Psoas muscle (tissue), 8 donors: ENCODE measurements at places on chromosomes 3 and 15. TPM values are rescaled to one million over a fixed set of nuclear protein-coding genes. Genes with fewer than 3 reads are reported as not detected.

The GOLGA6D gene
- not detected for total RNA-seq

The SLC9C1 gene
- total RNA-seq = 0.22 TPM

The RTP4 gene
- total RNA-seq = 0.23 TPM

The AAGAB gene
- total RNA-seq = 46.1 TPM

The TMEM158 gene
- 1.6 TPM for total RNA-seq

The TGM5 gene
- total RNA-seq = 0.78 TPM

The TNIK gene
- total RNA-seq = 32.4 TPM

The TMEM108 gene
- 5.2 TPM for total RNA-seq

The USP50 gene
- total RNA-seq = not detected

The NR2E3 gene
- total RNA-seq = not detected

The NGLY1 gene
- total RNA-seq = 37.5 TPM

The SLC28A1 gene
- total RNA-seq = 0.49 TPM

The KNG1 gene
- 0.26 TPM for total RNA-seq

GRCh38 chr3:6228958-6229683 is 631.8 kb upstream of the GRM7 start:
- no peak for DNase-seq

- no peak for DNase-seq
Measured at GRCh38 chr3:170863816-170864215, 6.2 kb downstream of the RPL22L1 start.

DNA sequence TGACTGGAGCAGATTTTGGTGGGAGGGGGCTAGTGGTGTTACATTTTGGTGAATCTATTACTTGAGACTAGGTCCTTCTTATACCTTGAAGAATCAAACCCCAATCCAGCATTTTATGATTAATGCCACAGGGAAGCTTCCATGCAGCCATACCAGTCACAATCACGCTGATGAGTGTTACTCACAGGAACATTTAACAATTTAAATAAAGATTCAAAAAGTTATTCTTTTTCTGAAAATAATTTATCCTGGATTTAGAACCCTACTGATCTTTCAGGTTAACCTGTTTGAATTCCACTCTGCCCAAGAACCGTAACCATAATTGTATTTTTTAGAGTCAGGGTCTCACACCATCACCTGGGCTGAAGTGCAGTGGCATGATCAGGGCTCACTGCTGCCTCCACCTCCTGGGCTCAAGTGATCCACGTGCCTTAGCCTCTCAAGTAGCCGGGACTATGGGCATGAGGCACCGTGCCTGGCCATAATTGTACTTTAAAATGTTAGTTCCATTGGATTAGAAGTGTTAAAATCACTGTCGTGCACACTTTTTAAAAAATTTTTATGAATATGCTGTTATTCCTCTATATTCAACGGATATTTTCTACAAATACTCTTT is 929 bp upstream of the MTMR10 start:
- no peak for DNase-seq

GRCh38 chr3:23607184-23607847 is 198.4 kb upstream of the UBE2E1 start:
- no peak for DNase-seq

DNA sequence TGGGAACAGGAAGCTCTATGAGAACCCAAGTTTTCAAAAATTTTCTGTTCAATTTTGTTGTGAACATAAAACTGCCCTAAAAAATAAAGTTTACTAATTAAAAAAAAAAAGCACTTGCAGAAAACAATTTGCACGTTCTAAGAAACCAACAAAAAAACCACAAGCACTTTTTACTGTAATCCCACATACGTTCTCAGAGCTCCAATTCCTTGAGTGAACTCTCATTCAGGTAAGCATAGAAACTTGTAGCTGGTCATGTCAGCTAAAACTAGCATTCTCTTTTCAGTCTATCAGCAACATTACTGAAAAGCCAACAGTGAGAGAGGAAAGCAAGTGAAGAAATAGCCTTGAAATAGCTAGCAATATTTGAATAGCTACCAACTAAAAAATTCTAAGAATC is 11.5 kb upstream of the TMF1 start:
- DNase-seq = no peak

DNA sequence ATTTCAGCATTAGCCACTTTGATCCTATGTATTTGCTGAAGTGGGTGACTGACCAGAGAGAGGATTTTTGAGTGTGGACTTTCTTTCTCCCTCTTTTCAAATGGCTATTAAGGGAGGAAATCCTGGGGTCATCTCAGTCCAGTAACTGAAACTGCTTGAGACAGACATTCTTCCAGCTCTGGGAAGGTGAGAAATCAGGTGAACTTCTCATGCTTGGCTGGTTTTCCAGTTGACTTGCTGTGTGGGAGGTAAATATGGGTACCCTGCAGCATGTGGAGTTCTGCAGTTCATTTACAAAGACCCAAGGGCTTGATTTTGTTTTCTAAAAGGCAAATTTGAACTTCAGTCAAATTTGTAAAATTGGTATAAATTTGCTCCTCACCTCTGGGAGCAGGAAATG is 461.1 kb upstream of the TBL1XR1 start:
- no peak for DNase-seq

DNA sequence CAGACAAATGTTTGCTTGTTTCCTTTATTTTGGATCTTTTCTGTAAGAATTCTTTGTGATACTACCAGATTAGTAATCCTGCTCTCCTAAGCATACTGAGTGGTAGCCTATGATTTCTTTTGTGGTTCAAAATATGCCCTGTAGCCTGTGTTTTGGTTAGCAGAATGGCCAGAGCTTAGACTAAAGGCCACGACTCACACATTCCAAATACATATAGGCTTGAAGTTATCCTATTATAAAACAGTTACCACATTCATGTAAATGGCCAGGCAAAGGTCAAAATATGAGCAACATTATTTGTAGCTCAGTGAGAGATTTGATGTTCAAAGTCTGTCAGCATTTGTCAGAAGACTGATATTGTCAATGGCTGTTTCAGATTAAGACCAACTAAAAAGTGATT is 84.5 kb downstream of the MITF start:
- no peak for DNase-seq

GRCh38 chr3:84692261-84692660 is 266.5 kb upstream of the CADM2 start:
- DNase-seq = no peak

DNA sequence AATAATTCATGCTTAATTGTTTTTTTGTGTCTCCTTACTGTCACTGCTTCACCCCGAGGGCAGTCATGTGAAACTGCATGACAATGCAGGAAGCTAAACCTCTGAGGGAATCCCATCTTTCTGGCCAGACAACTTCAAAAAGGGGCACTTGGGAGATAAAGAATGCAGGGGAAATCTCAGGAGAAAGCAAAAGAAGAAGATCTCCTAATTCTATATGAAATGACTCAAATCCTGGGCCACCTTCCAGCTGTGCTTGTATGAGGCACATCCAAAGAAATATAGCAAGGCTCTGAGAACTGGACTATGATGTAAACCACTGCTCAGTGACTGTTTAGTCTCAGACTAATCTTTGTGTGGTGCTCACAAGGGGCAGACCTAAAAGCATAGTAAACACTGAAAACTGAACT is 22.6 kb upstream of the UMPS start:
- DNase-seq = no peak

- peak; percentile 6 for DNase-seq
Measured at GRCh38 chr15:25238126-25238525, 200.7 kb downstream of the UBE3A start.

DNA sequence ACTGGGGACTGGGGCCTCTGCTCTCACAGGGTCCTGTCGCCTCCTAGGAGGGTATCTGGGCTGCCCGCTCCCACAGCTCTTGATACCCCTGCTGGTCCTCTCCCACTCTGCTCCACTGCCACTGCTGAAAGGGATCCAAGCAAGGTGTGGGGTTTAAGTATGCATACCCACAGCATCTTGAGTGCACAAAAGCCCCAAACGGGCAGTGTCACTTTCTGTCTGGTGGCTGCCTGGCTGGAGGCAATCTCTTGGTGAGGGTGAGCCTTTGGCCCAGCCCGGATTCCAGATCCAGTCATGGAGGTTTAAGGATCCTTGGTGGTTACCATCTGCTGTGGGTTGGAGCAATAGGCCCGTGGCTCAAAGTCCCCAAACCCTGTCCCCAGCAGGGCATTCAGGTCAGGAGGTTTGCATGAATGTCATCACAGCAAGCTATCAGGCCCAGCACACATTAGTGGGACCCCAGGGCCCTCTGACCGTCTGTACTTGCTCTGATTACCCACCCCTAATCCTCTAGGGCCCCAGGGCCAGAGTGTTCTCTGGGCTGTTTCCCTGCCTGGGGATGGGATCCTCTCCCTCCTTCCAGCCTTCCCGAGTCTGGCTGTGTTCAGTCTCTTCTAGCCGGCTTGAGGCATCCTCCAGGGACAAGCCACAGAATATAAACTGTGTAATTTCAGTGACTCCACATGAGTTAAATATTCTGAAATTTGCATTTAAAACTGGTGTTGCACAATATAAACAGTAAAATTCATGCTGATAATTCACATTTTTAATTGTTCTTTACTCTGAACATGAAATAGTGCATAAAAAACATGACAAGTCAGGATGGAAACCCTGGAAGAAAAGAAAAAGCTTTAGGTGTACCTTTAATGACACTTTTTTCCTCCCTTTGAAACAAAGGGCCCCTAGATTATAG is 4.9 kb upstream of the TJP1 start:
- no peak for DNase-seq

- DNase-seq = no peak
Measured at GRCh38 chr3:66297900-66298299, 77.1 kb downstream of the SLC25A26 start.

- DNase-seq = no peak
Measured at GRCh38 chr3:27699067-27699466, 23.1 kb downstream of the EOMES start.

- DNase-seq = no peak
Measured at GRCh38 chr3:182116386-182116785, 404.7 kb downstream of the SOX2 start.

DNA sequence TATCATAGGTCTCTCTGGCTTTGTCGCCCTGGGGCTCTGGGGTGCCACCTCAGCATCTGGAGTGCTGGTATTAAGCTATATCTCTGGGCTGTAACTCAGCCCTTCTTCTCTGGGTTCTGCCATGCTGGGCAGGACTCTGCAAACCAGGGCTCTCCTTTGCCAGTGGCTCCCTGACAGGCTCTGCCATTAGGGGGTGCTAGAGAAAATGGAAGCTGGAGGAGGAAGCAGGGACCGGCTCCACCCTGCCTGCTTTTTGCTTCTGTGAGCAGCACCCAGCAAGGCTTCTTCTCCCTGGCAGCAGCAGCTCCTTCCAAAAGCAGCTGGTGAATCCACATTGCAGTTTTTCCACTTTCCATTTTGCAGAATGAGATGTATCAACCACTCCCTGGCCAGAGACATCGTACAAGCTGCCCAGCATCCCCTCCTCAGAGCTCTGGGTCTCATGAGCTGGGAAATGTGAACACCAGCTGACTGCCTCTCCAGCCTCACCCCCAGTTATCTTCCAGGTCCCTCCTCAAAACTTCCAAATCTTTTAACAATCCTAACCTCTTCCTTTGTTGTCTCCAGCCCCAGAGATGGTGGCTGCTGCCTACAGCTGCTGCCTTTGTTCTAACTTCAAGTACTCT is 165.0 kb downstream of the ABHD5 start:
- peak; percentile 24 for DNase-seq

DNA sequence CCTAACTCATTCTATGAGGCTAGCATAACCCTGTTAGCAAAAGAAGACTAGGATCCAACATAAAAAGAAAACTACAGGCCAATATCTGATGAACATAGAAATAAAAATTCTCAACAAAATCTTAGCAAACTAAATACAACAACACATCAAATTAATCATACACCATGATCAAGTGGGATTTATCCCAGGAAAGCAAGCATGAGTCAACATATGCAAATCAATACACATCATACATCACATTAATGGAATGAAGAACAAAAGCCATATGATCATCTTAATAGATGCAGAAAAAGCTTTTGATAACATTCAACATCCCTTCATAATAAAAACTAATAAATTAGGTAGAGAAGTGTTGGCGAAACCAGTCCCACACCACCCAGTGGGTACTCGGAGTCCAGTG is 136.1 kb upstream of the MME start:
- DNase-seq = no peak

DNA sequence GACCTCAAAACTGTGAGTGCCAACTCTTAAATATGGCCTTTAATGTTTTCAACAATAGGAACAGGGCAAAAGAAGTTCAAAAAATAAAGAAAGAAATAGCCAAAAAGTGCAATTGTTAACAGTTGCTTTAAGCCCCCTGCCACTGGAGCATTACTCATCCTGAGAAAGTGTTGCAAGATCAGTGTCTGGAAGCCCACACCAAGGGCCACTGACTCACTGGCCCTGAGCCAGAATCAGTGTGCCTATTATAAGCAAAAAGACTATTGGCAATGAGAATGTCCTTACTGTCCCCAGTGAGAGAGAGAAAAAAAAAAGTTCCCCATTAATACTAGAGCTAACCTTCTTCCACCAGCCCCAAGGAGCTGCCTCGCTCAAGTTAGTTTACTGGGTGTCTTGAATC is 480.1 kb upstream of the ZNF385D start:
- no peak for DNase-seq

- DNase-seq = peak; percentile 78
Measured at GRCh38 chr3:63863150-63864007, at the start of the genes ATXN7 and THOC7. Gene ATXN7 (plus strand): TSS chr3:63863867. CDS start chr3:63912599, 48,732 bp downstream. Gene THOC7 (minus strand): TSS chr3:63863805. CDS start chr3:63863790, 15 bp downstream.

DNA sequence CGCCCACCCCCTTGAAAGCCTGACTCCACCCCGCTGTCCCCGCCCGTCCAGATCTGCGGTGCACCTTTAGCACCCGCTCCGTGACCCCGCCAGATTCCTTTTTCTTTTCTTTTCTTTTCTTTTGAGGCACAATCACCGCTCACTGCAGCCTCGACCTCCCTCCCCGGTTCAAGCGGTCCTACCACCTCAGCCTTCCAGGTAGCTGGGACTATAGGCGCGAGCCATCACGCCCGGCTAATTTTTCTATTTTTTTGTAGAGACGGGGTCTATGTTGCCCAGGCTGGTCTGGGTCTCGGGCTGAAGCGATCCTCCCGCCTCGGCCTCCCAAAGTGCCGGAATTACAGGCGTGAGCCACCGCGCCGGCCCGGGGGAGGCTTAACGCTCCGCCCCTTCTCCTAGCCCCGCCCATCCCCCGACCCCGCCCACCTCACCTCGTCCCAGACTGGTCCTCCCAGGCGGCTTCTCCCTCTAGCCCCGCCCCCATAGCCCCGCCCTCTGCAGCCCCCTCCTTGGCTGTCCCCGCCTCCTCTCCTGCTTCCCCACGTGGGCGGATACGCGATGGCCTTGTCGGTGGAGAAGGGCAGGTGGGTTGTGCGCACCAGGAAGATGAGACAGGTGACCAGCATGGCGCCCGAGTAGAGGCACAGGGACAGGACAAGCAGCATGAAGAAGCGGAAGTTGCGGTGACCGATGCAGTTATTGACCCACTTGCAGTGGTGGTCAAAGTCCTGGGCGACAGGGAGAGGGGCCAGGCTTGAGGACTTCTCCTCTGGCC is 3.2 kb downstream of the ZDHHC19 start:
- DNase-seq = peak; percentile 58

GRCh38 chr15:90907838-90908507 is 4.9 kb downstream of the MAN2A2 start:
- no peak for DNase-seq

- DNase-seq = no peak
Measured at GRCh38 chr3:4938281-4938982, 40.8 kb upstream of the BHLHE40 start.

DNA sequence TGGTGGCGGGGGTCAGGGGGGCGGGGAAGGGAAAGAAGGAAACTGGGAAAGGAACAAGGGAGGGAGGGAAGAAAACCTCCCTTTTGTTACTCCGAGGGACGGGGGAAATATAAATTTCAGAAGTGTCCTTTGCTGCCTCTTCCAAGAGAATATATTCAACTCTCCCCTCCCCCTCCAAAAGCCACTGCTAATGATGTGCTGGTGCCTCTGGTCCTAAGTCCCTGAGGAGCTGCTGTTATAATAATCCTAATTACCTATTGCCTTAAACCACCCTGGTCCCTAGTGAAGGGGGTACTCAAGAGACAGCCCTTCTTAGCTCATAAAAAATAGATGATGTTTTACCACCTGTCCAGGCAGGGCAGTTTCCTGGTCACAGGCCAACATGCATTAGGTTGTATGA is 118.3 kb upstream of the TRIM42 start:
- DNase-seq = no peak
